Airway epithelial cell (primary cell): ENCODE measurements at places on chromosomes 13 and 19. TPM values are rescaled to one million over a fixed set of nuclear protein-coding genes. Genes with fewer than 3 reads are reported as not detected.

The CYP4F2 gene
- total RNA-seq: 0.14 TPM in 1 of 2 replicates, not detected in the other

The CLEC17A gene
- not detected in 2 replicates for total RNA-seq

The PDX1 gene
- not detected in 2 replicates for total RNA-seq

The CAMSAP3 gene
- 11.0 and 12.6 TPM in 2 replicates for total RNA-seq

The KLK7 gene
- total RNA-seq: 60.4 and 65.1 TPM in 2 replicates

The CEACAM19 gene
- 4.4 and 7.8 TPM in 2 replicates for total RNA-seq

The ZNF544 gene
- total RNA-seq: 40.3 and 54.7 TPM in 2 replicates

The KLK4 gene
- not detected in 2 replicates for total RNA-seq

The ZNF382 gene
- 0.19 and 0.78 TPM in 2 replicates for total RNA-seq
